Left lung (tissue), 14 donors: ENCODE measurements at places on chromosomes 1 and 21.
A peak's percentile ranks its signal among the peaks of the same experiment; 100 is the strongest.

GRCh38 chr1:214525535-214526019 is 25.8 kb downstream of the PTPN14 start:
- H3K27ac ChIP-seq, result no peak overlapping the region
- H3K36me3 ChIP-seq, result no peaks in the 10 kb centered on the region
- H3K4me1 ChIP-seq, result no peaks in the 10 kb centered on the region
- no peak for DNase-seq
- H3K27me3 ChIP-seq, result no peaks in the 10 kb centered on the region

DNA sequence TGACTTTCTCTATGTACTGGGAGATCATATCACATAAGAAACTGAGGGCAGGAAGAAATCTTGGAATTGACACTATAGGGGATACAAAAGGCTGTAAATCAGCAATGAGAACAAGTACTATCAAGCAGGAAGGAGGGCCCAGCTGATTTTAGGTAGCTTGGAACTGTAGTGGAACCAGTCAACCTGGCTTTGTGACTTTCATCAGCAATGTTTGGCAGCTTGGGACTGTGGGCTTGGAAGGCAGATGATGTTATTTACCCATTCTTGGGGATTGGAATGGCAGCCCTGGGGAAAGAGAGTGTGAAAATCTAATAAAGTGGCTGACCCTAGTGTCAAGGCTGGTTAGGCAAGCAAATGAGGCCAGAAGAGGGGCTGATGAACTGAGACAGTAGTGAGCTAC is 1073.3 kb downstream of the ADGRL2 start:
- no peaks in the 10 kb centered on the region for H3K36me3 ChIP-seq
- H3K4me1 ChIP-seq, result no peaks in the 10 kb centered on the region
- DNase-seq, result no peak

- H3K4me1 ChIP-seq, result peaks cover 8% of the 10 kb centered on the region
- H3K27ac ChIP-seq, result no peak overlapping the region
- no peak overlapping the region for H3K4me3 ChIP-seq
- H3K36me3 ChIP-seq, result peaks cover 18% of the 10 kb centered on the region
- no peak for DNase-seq
These were observed 50.0 kb downstream of the KIAA0319L start for GRCh38 chr1:35506960-35507912.

GRCh38 chr1:184289825-184290550 is 96.8 kb upstream of the C1orf21 start:
- no peaks in the 10 kb centered on the region for H3K27me3 ChIP-seq
- no peaks in the 10 kb centered on the region for H3K36me3 ChIP-seq
- no peaks in the 10 kb centered on the region for H3K4me1 ChIP-seq
- H3K27ac ChIP-seq, result no peak overlapping the region
- no peak for DNase-seq
- H3K4me3 ChIP-seq, result no peak overlapping the region

DNA sequence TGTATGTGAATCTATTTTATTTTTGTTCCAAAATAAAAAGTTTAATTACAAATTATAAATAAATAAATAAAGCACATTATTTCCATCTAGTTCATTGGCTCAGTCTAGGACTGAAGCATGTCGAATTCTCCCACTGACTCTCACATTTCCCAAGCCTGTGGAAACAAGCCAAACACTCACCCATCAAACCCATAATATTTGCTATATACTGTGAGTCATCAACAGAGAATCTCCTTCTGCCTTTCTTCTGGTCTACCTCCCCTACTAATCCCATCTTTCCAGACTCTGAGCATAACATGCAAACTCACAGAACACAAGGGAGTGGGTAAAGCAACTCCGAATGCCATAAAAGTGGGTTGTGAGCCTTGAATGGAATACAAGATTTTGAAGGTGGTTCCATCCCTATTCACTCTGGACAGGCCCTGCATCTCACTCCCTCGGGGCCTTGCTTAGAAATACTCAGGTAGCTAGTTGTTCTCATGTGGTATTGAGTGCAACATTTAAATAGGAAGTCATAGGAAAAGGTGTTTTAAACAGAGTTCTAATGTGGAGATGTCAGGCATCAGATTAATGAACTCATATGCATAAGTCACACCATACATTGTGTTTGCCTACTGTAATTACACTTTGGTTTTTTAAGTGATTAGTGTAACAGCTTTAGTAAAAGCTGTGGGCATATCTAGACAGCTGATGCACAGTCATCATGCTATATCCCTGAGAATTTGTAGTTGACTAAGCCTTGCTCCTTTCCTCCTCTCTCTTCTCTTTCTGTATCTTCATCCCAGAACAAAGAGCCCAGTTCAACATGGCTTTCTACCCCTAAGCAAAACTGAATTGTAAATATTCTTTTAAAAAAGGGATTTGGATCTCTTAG is 47.0 kb downstream of the F5 start:
- no peaks in the 10 kb centered on the region for H3K4me1 ChIP-seq
- H3K27ac ChIP-seq, result no peak overlapping the region
- no peak overlapping the region for H3K4me3 ChIP-seq
- H3K27me3 ChIP-seq, result no peaks in the 10 kb centered on the region

GRCh38 chr1:244461245-244462071 is at the start of gene CATSPERE:
CATSPERE (plus strand) TSS chr1:244461273; CDS start chr1:244461430, 157 bp downstream.
- H3K36me3 ChIP-seq, result no peaks in the 10 kb centered on the region
- peak; percentile 89 for DNase-seq
- no peaks in the 10 kb centered on the region for H3K27me3 ChIP-seq
- H3K27ac ChIP-seq, result peak within 1 kb of the TSS; percentile 89
- H3K4me1 ChIP-seq, result peaks cover 16% of the 10 kb centered on the region
- peak within 1 kb of the TSS; percentile 51 for H3K4me3 ChIP-seq

DNA sequence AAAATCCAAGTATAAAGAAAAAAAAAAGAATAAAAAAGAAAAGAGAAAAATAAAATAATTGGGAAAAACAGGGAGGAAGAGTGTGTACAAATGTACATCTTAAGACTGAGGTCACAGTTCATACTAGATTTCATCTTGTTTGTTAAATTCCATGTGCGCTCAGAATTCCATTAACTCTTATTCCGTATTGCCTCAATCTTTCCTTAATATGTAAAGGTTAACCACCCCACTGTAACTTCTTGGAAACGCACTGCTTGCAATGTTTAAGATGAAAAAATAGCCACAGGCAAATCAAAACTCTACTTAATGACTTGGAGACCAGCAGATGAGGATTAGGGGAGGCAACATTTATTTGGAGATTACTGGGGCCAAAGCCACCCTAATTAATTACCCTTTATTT is 23.9 kb upstream of the KCNE1 start:
- no peak for DNase-seq
- no peaks in the 10 kb centered on the region for H3K27me3 ChIP-seq
- H3K36me3 ChIP-seq, result no peaks in the 10 kb centered on the region
- H3K4me1 ChIP-seq, result no peaks in the 10 kb centered on the region
- no peak overlapping the region for H3K4me3 ChIP-seq

GRCh38 chr1:161069241-161069640 is 450 bp downstream of the ARHGAP30 start:
- no peak for DNase-seq
- H3K36me3 ChIP-seq, result no peaks in the 10 kb centered on the region
- peak overlapping the region; percentile 21 for H3K4me3 ChIP-seq
- H3K4me1 ChIP-seq, result peaks cover 55% of the 10 kb centered on the region
- H3K27me3 ChIP-seq, result no peaks in the 10 kb centered on the region
- peak overlapping the region; percentile 81 for H3K27ac ChIP-seq

DNA sequence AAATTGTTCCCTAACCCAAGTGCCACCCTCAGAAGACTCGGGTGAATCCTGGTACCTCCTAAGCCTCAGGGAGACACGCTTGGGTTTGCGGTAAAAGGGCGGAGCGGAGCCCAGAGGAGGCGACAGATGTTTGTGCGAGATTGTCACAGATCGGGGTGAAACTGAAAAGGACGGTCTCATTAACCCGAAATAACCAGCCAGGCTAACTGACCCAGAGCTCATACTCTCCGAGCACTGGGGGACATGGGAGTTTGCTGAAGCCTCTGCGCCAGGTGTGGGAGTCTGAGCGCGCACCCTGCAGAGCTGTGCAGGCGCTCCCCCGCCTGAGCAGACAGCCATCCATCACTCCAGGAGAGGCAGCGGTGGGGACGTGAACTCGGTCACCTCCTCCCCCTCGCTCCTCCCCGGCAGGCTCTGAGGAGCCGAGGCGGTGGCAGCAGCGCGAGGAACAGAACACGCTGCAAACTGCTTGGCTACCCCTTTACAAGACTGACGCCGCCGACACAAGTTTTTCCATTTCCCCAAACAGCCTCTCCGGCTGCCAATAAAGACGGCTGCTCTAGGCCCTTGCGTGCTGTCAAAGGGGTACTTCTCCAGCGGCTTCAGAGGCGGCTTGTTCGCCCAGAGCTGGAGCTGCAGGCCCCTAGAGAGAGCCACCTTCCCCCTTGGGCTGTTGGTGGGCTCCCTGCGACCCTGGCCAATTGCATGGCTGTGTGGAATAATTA is 43.5 kb downstream of the RRAGC start:
- peaks cover 9% of the 10 kb centered on the region for H3K4me1 ChIP-seq
- no peaks in the 10 kb centered on the region for H3K36me3 ChIP-seq
- no peak overlapping the region for H3K4me3 ChIP-seq
- no peak for DNase-seq

DNA sequence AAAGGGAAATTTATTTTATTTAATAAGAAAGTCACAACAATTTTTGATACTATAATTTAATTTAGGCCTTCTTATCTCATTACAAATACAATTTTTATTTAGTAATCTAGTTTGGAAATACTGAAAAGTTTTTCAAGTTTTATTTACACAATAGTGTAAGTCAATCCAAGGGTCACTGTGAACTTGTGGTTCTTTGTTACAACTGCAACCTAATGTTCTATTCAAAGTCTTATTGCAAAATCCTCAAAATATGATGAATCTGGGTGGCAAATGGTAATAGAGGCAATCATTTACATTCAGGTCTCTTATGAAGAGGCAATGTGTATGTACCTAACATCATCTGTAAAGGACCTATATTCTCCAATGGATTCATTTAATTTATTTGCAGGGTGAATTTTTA is 421.2 kb downstream of the DPYD start:
- H3K4me1 ChIP-seq, result no peaks in the 10 kb centered on the region
- no peaks in the 10 kb centered on the region for H3K27me3 ChIP-seq
- no peak overlapping the region for H3K27ac ChIP-seq
- no peak for DNase-seq
- no peak overlapping the region for H3K4me3 ChIP-seq

GRCh38 chr1:25760871-25761270 is 39.1 kb upstream of the SELENON start:
- H3K4me1 ChIP-seq, result no peaks in the 10 kb centered on the region
- no peak for DNase-seq
- no peak overlapping the region for H3K4me3 ChIP-seq
- H3K36me3 ChIP-seq, result no peaks in the 10 kb centered on the region
- H3K27me3 ChIP-seq, result no peaks in the 10 kb centered on the region

DNA sequence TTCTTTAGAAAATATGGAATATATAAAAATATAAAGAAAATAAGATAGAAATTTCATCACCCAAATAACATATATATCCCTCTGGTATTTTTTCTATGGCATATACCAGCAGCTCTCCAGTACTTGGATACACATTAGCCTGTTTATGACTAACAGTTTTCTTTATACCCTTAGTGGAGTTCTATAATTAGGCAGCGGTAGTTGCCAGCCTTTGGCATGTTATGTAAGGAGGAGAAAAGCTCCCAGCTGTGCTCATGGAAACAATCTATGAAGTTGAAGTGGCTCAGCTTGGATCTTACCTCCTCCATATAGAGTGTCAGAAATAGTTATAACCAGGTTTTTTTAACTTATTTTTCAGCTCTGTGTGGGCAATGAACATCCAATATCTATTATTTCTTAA is 1636.8 kb downstream of the AMY1C start:
- no peak for DNase-seq
- no peaks in the 10 kb centered on the region for H3K27me3 ChIP-seq
- H3K4me3 ChIP-seq, result no peak overlapping the region
- no peaks in the 10 kb centered on the region for H3K36me3 ChIP-seq
- no peak overlapping the region for H3K27ac ChIP-seq

- H3K4me3 ChIP-seq, result no peak overlapping the region
- H3K36me3 ChIP-seq, result no peaks in the 10 kb centered on the region
- no peaks in the 10 kb centered on the region for H3K27me3 ChIP-seq
- DNase-seq, result no peak
- H3K27ac ChIP-seq, result no peak overlapping the region
These were observed 7.9 kb downstream of the PTGER3 start for GRCh38 chr1:71039661-71040262.

DNA sequence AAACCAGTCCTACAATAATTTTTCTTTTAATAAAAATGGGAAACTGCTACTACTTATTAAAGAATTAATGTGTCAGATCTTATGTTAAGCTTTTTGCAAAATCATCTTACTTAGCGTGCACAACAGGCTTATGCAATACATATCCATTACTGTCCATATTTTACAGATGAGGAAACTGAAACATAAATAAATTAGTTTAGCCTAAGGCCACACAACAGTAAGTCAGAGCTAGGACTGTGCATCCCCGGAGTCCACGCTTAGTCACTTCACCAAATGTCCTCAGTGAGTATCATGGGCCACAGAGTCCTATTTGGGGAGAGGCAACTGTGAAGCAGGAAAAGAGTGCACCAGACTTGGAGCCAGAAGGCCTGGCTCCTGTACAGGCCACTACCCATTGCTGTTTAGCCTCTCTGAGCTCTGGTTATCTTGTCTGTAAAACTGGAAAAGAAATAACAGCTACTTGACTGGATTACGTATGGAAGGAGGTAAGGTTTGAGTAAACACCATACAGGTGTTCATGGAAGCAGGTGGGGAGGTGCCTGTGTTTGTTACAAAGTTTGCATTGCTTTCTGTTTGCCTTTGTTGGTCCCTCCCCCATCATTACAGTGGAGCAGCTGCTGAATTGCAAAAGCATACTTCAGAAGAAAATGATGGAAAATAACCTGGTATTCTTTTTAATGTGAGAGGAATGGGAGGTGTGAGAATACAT is 192.8 kb downstream of the FCRL5 start:
- H3K4me3 ChIP-seq, result no peak overlapping the region
- H3K27ac ChIP-seq, result no peak overlapping the region
- H3K36me3 ChIP-seq, result no peaks in the 10 kb centered on the region
- no peaks in the 10 kb centered on the region for H3K27me3 ChIP-seq

GRCh38 chr1:223230161-223230881 is 87.3 kb upstream of the TLR5 start:
- H3K36me3 ChIP-seq, result no peaks in the 10 kb centered on the region
- H3K4me1 ChIP-seq, result no peaks in the 10 kb centered on the region

DNA sequence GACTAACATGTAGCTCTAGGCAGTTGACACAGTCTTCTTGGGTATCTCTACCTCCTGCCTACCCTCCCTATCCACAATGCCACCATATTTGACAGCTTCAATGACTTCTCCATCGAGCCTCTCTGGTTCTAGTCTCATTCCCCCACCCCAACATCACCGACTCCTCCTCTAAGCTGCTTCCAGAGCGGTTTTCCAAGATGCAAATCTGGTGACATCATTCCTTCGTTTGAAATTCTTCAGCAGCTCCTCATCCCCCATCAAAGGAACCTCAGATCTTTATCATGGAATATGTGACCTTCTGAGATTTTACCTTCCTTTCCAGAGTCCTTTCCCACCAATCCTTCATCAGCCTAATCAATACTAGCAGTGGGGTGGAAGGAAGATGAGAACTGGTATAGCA is 352.4 kb upstream of the RUNX1 start:
- H3K4me3 ChIP-seq, result no peak overlapping the region
- DNase-seq, result no peak
- no peak overlapping the region for H3K27ac ChIP-seq
- H3K36me3 ChIP-seq, result no peaks in the 10 kb centered on the region
